Foreskin keratinocyte (primary cell): ENCODE measurements at places on chromosomes 12 and 14. TPM values are rescaled to one million over a fixed set of nuclear protein-coding genes. Genes with fewer than 3 reads are reported as not detected.
A peak's percentile ranks its signal among the peaks of the same experiment; 100 is the strongest.

DNA sequence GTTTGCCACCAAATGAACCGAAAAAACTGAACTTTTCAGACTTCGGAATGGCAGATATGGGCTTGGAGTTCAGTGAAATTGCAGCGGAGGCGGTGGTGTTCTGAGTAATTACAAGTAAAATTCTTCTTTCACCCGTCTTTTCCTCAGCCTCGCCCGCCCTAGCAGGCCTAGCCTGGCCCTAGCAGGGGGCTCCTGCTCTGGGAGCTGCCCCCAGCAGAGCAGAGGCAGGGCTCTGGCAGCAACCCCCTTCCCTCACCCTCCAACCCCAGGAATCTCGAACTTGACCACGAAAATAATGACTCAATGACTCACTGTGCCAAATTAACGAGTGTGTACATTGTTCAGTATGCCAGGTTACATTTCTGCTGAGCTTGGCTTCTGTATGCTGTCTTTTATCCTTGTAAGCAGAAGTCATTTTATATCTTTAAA lies 1.1 kb downstream of the PAPLN start:
- DNase-seq, result peak; percentile 46

DNA sequence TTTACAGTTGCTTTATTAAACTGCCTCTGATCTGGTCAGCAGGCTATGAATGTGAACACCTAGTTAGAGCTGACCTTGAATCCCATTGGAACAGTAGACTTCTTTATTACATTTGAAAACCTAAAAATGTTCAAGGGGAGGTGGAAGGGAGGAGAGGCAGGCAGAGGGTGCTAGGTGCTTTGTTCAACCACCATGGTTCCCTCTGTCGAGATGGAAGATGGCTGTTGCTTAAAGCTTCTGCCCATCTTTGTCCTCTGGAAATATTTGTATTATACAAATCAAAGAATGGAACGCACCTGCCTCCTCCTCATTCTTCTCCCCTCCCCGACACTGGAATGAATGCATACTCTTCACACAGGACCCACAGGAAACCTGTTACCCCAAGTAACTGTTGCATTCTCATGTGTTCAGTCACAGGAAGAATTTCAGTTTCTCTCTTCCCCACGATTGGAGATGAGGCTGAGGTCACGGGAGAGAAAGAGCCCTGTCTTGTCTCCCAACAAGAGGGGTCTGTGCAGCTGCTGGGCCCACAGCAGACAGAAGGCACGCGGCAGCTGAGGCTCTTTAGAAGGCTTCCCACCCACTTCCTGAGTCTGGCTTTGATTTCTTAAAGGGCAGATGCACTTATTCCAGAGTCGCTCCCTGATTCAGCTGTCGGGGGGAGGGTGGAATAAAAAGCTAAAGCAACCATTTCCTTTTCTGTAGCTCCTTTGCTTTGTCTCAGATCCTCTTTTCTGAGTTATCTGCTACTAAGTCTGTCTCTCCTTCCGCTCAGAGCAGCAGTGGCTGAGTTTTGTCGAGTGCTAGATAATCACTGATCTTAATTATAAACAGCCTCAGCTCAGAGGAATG lies 217.9 kb upstream of the BTG1 start:
- DNase-seq, result no peak

The GALNT9 gene
- total RNA-seq, result not detected in 2 replicates

The CCND2 gene
- 372 and 386 TPM in 2 replicates for total RNA-seq

DNA sequence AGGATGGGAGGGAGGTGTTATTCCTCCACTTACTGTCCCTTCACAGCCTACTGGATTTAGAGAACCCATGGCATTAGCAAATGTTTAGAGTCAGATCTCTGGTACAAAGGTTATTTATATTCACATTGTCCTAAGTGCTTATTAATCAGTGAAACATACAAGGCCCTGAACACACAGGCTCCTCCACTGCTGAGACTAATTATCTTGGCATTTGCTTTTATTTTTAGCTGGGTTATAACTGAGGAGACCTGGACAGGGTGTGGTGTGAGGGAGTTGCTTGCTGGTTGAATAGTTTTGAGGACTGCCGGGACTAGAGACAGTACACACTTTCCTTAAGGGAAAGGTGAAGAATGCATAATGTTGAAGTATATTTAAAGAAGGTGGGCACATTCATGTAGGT lies 77.5 kb downstream of the FIGNL2 start:
- no peak for DNase-seq

The DIO3 gene
- not detected in 2 replicates for total RNA-seq

- peak; percentile 50 for DNase-seq
Measured at GRCh38 chr14:69055999-69056788, 77.1 kb upstream of the ACTN1 start.

The TAS2R13 gene
- 0.18 and 0.24 TPM in 2 replicates for total RNA-seq

The ENDOU gene
- 0.28 and 0.34 TPM in 2 replicates for total RNA-seq
